ENCODE measurements at places on chromosomes 3 and 15.

DNA sequence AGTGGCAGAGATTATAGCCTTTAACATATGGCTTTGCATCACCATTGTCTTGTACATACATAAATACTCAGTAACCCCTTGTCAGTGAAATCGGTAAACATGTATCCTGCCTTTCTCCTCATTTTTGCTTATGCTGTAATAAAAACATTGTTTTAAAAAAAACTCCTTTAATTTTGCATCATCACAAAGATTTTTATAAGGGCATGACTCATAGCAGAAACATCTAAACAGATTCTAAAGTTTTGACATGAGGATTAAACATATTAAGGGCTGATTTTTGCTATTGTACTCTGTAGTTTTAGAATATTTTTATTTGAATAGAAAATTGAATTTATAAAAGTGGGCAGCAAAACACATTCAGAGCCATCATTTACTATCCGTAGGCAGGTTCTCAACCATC, 275.9 kb downstream of the ZIC4 start:
- DNase-seq: no peak

DNA sequence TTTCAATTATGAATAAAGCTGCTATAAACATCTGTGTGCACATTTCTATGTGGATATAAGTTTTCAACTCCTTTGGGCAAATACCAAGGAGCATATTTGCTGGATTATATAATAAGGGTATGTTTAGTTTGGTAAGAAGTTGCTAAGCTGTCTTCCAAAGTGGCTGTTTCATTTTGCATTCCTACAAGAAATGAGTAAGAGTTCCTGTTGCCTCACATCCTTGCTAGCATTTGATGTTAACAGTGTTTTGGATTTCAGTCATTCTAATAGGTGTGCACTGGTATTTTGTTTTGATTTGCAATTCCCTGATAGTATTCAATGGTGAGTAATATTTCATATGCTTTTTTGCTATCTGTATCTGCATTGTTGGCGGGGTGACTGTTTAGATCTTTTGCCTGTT, 120.7 kb upstream of the MDFIC2 start:
- DNase-seq: no peak

DNA sequence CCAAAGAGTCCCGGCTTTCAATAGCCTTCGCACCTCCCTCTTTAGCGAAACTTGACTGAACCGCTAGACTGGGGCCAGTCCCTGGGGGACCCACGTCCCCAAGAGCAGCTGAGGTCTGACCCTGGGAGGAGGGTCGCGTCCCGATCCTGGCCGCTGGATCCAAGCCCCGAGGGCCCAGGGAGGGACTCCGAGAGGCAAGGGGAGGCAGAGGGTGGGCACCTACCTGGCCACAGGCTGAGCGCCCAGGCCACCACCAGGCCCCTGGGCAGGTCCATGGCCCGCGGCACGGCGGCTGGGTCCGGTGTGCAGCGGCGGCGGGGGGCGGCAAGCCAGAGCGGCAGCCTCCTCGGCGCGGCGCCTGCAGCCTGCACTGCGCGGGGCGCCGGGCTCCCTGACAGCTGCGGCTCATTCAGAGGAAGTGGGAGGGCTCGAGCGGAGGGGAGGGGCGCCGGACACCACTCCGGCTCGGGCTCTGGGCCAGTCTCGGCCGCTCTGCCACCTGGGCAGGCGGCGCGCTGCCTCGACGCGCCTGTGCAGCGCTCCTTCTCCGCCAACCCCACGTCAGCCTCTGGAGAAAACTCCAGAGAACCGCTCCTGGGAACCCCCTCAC, at the start of gene ITGA11:
ITGA11 (minus strand) TSS at position 372 of the 610 bp plus-strand sequence; CDS start at position 275, 97 bp downstream.
- DNase-seq: no peak

GRCh38 chr3:120022729-120023128, 71.5 kb downstream of the GSK3B start:
- DNase-seq: no peak

DNA sequence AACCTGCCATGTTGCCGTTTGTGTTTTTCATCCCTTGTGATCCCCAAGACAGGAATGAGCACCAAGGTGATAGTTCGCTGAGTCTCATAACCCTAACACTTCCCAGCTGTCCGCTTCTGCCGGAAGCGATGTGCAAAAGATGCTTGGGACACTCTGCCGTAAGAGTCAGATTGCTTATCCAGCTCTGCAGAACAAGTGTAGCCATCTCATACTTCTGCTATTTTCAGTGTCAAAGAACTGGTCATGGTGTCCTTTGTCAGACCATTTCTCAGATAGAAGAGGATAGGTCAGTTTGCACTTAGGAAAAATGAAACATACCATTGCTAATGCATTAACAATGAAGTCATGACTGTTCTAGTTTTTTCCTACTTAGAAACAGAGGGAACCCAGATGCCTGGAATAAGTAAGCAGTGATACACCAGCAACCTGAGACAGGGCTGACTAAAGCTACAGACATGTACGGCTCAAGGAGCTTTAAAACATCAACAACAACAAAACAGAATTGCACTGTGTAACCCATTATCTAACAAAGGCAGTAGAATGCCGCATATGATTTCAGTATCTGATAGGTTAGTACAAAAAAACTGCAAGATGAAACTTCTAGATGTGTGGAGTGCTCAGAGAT, 134.0 kb upstream of the IL12A start:
- DNase-seq: no peak

- DNase-seq: no peak
These were observed 568 bp upstream of the NCBP2 start for GRCh38 chr3:196942915-196943277.

DNA sequence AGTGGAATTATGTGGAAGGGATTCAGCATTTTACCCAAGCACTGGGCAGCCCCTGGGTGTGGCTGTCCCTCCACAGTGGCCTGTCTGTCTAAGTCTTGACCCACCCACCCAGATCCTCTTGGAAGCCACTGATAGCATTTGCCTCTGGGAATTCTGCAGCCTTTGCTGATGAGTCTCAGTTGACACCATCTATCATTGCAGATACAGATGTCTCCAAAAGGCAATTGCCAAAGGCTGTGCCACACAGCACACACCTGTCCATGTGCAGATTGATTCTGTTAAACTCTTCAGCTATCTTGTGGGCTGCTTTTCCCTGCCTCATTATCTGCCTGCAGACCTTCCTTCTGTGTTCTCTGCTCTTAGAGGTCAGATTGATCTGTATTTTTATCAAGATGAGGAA, 18.1 kb downstream of the CX3CR1 start:
- no peak for DNase-seq

Measured in NCI-H1930 (cell line).